ENCODE measurements at places on chromosomes 4 and X.

- no peak for DNase-seq
These were observed 60.1 kb downstream of the LRP2BP start for GRCh38 chr4:185335579-185335978.

DNA sequence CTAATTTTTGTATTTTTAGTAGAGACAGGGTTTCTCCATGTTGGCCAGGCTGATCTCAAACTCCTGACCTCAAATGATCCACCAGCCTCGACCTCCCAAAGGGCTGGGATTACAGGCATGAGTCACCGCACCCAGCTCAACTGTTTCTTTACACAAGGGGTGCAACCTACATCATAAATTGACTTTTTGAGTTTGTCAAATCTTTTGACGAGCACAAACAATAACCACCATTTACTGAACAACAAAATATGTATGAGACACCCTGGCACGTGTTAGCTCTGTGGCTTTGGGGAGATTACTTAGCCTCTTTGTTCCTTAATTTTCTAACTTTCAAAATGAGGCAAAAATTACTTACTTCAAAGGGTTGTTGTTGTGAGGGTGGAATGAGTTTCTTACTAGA, 23.5 kb upstream of the SLC34A2 start:
- DNase-seq, result no peak

DNA sequence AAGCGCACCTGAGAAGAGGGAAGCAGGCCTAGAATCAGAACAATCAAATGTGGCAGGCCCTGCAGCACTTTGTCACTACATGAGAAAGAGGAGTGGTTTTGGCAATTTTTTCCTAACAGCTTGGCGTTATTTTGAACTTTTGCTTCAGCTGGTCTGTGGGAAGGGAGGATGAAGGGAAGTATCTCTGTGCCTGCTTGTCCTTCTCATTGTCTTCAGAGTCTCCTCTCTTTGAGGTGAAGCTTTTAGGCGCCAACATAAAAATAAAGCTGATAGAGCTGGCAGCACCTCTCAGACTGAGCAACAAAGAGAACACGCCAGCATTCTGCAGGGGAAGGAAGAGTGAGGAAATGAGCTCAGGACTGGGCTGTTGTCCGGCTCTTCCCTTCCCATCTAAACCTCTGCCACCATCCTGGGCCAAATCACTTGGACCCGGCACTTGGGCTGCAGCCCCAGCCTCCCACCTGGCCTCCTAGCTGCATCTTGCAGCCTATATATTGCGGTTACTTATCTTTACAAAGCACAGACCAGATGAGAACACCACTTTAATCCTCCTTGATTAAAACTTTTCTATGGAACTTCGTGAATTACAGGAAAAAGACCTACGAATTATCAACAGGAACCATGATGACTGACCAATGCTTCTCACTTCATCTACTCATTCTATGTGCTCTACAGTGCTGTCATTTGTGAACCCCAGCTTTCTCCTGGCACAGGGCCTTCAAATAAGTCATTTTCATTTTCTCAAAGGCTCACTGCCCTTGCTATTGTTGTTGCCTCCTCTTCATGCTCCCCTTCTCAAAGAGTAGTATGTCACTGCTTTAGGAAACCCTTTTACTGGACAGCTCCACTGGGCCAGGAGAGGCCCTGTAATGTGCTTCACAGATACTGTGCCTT, 476.4 kb upstream of the HS3ST1 start:
- no peak for DNase-seq

DNA sequence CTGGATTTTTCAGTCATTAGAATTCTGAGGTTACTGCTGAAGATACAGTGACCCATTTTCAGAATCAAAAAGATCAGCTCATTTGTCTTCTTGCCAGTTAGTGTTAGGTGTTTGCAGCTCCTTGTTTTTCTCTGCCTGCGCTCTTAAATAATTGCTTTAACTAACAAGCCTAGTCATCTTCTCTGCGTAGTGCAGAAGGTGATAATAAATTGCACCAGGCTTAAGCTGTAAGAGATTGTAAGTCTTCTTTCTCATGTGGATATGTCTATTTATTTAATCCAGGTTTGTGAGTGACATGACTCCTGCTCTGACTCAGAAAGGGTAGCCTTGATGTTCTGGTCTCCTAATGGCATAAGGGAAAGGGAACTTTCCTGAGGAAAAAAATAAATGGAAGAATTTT, 167.2 kb downstream of the CEP135 start:
- no peak for DNase-seq

DNA sequence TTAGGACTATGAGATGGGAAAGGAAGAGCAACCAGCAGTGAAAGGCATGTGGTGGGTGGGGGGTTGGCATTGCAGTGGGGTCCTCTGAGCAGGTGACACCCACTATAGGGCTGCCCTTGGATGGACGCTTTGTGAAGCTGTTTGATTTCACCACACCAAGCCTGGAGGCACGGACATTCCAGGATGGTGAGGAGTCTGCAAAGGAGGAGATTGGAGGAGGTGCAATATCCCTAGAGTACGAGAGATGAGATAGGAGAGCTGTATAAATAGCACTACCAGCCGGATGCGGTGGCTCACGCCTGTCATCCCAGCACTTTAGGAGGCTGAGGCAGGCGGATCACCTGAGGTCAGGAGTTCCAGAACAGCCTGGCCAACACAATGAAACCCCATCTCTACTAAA, 42.3 kb downstream of the SHOX start:
- DNase-seq, result no peak

DNA sequence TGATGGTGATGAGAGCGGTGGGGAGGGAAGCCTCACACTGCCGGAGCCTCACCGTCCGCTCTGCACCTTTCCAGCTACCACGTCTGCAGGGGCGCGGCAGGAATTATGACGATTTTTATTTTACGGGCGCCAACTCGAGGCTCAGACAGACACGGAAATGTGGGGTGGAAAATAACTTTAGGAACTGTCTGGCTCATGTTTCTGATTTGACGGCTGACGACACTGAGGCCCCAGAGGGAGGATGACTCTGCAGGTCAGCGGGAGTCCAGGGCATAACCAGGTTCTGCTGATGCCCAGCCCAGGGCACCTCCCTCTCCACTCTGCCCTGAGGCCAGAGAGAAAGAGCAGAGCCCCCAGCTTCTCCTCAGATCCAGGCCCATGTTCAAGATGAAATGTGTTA, 43.9 kb downstream of the C4orf50 start:
- no peak for DNase-seq

DNA sequence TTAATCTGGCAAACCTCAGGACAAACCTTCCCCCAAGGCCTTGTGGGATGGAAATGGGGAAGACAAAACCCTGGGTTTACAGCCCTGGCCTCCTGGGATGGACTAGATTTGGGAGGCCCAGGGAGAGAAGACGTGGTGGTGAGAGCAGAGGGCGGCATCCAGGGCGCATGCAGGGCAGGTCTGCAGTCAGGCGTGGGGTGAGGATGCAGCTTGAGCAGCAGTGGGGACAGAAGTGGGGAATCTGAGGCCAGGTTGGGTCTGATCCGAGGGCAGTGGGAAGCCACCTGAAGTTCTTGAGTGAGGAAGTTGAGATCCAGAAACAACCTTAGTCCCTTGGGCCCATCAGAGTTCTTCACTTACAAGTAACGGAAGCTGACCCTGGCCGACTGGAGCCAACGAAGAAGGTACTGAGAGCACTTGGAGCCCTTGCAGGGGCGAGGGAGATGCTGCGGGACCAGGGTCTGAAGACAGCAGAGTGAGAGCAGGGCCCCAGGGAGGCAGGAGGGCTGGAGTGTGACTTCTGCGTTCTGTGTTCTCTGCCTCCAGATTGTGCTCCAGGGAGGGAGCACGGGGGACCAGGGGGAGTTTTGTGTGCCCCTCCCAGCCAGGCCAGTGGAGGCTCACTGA, 42.0 kb upstream of the GPR78 start:
- DNase-seq, result no peak

GRCh38 chrX:118038614-118039365, 77.8 kb downstream of the KLHL13 start:
- no peak for DNase-seq

DNA sequence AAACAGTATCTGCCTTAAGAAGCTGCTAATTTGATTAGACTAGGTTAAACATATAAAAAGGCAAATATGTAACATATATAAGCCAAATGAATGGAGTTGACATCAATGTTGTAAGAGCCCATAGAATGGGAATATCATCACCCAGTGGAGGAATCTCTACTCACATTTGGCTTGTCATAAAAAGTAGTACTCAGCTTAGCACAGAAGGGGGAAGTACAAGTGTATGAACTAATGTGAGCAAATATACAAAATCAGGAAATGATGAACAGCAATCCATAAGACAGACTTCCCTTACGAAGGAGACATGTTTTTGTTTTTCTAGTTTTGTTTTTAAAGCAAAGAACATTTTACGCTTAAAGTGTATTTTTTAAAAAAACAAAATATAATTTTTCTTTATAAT, 74.9 kb downstream of the MAB21L2 start:
- DNase-seq, result no peak

Data from naive thymus-derived CD8-positive, alpha-beta T cell (primary cell).